ENCODE measurements at places on chromosomes 11 and 22.
A peak's percentile ranks its signal among the peaks of the same experiment; 100 is the strongest.

DNA sequence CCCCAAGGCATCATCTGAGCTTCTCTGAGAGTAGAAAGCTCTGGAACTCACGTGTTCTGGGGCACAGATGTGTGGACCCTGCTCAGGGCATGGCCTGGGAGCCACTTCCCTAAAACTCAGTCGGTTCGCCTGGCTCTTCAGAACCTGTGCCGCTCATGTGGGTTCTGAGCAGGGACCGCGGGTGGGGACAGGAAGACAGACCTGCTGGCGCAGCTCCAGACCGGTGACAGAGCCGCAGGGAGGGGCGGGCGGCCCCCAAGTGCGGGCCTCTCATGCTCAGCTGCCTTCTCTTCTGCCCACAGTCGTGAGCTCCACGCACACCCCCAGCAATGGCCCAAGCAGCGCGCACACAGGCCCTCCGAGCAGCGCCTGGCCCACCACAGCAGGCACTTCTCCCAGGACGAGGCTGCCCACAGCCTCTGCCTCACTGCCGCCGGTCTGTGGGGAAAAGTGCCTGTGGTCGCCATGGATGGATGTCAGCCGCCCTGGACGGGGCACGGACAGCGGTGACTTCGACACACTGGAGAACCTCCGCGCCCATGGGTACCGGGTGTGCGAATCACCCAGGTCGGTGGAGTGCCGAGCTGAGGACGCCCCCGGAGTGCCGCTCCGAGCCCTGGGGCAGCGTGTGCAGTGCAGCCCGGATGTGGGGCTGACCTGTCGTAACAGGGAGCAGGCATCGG, 24.2 kb downstream of the MUC5AC start:
- DNase-seq = peak; percentile 11

GRCh38 chr11:83012168-83013067, 59.3 kb downstream of the RAB30 start:
- no peak for DNase-seq

GRCh38 chr11:7555052-7555699, 41.4 kb downstream of the PPFIBP2 start:
- DNase-seq = no peak

DNA sequence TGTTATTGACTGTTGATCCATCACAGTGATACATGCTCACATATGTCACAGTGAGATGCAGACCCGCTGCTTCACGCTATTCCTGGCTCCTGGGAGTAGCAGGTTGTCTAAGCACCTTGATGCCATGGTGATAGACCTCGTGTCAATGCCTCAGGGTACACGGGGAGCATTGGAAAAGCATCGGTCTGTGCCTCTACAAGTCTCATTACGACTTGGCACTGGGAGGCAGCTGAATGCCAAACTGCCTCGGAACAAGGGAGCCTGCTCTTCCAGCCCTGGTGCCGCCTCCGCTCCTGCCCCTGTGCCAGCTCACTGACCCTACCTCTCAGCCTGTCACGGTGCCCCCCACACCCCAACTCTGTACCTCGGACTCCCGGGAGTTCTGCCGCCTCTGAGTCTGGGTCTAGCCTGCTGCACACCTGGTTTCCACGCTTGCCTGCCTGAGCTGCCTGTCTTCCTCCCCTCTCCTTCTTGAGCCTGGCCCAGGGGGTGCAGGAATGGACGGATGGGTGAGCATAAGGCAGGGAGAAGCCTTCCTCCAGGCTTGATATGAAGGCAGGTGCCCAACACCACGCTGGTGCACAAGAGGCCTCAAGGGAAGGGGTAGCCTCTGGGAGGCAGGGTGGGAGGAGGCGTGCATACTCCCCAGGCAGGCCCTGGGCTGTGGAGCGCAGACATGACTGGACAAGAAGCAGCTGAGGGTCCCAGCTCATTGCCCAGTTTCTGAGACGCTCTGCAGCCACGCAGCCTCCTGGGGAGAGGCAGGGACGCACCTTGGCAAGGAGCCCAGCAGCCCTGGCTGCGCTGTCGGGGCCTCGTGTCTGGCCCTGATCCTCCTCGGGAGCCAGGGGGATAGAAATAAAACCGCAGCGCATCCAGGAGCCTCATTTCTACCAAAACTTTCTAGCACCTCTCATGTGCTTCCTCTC, 1.8 kb upstream of the NFAM1 start:
- DNase-seq = no peak

GRCh38 chr11:15228331-15228849, 113.7 kb downstream of the INSC start:
- no peak for DNase-seq

DNA sequence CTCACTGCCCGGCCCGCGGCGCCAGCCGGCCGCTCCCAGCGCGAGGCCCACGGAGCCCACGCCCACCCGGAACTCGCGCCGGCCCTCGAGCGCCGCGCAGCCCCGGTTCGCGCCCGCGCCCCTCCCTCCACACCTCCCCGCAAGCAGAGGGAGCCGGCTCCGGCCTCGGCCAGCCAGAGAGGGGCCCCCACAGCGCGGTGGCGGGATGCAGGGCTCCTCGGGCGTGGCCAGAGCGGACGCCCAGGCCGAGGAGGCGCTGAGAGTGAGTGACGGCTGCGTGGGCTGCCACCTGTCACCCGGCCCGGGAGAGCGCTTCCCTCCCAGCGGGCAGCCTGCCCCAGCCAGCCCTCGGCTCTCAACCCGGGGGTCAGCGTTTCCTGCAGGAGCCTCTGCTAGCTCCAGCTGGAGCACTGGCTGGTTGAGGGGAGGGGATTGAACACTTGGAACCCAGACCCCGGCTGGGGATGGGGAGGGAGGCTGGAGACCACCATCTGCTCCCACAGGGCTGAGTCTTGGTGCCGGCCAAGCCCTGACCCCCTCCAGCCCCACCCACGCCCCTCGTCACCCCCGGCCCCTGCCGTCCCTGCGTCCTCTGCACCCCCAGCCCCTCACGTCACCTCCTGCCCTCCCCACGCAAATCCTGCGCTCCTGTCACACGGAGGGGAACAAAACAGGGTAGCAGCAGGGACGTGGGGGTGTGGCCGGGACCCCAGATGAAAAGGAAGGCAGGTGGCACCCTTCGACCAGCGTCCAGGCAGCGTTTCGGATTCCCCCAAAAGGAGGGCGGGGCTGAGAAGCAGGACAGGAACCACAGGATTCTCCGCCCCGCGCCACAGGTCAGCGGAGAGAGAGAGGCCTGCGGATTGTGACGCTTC, 157.0 kb downstream of the BRD1 start:
- peak; percentile 34 for DNase-seq

DNA sequence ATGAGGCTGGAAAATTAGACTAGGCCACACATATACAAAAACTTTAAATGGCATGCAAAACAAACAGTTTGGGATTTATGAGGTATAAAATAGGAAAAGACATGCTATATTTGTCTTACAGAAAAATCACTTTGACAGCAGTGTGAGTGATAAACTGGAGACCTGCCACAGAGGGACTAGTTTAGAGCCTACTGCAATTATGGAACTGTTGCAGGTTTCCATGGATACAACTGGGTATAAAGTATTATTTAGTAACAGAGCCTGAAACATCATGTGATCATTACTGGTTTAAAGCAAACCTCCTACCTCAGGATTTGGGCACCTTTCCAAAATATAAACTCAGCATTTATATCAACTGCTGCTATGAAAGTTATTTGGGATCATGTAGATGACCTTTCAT, 1032.5 kb downstream of the DLG2 start:
- no peak for DNase-seq

- DNase-seq = no peak
These were observed 41.7 kb upstream of the BLID start for GRCh38 chr11:122157653-122158161.

GRCh38 chr11:4184163-4184916, 89.7 kb downstream of the RRM1 start:
- no peak for DNase-seq

DNA sequence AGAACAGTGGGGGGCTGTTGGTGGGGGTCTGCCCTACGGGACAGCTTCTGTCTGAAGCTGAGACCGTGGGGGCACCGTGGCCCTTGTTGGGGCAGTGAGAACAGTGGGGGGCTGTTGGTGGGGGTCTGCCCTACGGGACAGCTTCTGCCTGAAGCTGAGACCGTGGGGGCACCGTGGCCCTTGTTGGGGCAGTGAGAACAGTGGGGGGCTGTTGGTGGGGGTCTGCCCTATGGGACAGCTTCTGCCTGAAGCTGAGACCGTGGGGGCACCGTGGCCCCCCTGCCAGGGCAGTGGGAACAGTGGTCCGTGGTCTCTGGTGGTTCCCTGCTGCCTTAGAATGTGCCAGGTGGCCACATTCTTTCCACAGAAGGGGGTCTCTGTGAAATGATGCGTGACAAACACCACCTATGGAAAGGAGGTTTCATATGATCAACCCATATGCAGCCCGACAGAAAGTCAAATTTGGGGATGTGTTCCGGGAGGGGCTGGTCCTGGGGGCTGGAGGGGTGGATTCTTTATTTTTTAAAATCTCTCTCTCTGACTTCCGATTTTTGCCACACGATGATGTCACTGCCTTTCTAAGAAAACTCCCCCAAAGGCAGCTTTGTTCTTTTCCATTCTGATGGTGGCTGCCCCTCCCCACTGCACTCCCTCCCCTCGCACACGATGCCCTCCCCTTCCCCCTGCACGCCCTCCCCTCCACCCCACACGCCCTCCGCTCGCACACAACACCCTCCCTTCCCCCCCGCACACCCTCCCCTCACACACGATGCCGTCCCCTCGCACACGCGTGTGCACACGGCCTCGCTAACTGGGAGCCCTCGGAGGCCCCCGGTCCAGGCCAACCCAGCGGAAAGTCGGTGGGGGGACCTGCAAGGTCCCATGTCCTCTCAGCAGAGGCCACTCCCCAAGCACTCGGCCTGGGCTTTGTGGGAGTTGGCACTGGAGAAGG, 1186.5 kb downstream of the BRD1 start:
- DNase-seq = no peak

DNA sequence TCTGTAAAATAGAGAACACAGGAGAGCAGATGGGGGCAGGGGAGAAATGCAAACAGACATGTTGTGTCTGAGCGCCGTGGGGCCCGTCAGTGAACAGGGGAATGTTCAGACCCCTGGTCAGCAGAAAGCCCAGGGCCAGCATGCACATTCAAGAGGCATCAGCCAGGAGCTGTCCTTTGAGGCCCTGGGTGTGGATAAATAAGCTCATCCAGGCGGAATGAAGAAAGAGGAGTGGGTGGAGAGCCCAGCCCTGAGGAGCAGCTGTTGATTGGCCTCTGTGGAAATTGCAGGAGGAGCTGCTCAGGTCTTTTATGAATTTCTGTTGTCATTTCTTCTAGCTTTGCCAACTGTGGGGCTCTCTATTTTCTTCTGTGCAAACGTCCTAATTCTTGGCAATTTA, 49.7 kb upstream of the CECR2 start:
- no peak for DNase-seq

DNA sequence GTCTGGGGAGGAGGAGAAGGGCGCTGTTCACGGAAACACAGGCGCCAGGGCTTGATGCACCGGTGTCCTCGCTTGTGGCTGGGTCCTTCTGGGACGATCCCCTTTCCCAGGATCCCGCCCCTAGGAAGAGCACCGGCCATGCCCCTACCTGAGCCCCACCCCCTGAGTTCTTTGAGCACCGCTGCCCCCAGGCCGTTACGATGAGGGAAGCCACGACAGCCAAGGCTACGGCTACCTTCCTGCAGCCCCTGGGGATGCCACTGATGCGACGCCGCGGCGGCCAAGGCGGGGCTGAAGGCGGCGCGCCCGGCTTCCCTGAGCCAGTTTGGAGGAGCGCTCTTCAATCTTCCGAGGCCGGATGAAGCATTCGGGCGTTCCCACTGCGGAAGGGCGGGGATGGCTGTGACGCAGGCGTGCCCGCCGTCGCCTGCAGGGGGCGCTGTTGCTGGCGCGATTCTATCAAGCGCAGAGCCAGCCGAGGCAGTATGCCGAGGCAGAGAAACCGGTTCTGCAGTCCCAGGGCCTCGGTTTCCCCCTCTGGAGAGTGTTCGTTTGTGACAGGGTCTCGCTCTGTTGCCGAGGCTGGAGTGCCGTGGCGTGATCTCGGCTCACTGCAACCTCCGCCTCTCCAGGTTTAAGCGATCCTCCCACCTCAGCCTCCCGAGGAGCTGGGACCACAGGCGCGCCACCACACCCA, 9.7 kb upstream of the NEFH start:
- DNase-seq = peak; percentile 70

- no peak for DNase-seq
These were observed 119.0 kb downstream of the CSTPP1 start for GRCh38 chr11:47055534-47055933.

DNA sequence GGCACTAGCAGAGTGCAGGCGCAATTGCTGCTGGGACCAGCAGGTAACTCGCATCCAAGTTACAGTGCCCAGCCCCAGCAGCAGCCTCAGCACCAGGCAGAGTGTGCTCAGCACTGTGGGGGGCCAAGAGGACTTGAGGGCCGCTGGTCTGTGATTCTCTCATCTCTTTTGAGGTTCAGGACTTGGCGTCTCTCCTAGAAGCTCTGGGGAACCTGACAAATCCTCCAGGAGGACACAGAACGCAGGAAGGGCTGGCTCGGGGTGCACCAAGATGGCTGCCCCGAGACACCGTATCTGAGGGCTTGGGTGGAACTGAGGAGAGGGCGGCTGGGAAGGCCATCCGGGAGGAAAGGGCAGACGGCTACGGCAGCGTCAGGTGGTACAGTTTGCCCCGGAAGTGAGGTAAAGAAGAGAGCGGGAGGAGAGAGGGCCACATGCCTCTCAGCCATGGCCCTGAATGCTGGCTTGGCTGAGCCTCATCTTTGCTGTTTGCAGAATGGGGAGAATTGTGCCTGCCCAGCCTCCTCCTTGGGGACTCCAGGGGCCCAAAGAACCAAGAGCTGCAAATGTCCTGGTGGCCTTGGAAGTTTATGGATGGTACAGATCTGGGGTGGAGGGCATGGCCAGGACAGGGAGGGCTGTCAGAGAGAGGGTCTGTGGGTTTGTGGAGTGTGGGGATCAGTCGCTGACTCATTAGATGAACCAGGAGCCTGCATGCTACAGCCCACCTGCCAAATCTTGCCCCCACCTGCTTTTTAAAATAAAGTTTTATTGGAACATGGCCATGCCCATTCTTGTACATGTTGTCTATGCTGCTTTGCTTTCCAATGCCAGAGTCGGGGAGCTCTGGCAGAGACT, 78.0 kb downstream of the MYEOV start:
- no peak for DNase-seq

DNA sequence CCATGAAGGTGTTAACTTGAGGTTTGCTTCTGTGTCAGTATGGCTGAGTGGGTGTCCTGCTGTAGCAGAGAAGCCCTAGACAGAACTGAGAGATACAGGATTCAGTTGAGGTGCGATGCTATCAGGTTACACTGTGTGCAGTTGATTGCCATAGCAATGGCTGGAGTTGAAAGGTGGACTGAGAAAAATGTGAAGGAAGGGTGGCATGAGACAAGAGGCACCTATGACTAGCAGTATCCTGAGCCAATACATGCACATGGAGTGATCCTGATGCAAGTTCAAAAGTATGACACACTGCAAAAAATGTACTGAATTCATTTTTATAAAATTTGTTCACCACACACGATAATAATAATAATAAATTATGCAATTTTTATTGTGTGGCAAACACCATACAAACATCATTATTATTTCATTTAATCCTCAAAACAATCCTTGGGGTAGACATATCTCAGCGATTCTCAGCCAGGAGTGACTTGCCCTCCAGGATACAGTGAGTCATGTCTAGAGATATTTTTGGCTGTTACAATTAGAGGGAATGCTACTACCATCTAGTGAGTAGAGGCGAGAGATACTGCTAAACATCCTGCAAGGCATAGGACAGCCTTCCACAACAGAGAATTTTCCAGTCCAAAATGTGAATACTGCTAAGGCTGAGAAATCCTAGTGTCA, 3.9 kb upstream of the PIWIL4 start:
- no peak for DNase-seq

Data from stimulated activated CD4-positive, alpha-beta T cell treated with anti-CD3 and anti-CD28 coated beads, Interleukin-4, amount 100 ng/mL, for 1 hour (primary cell).